ENCODE measurements at places on chromosomes 2 and 18.

GRCh38 chr2:229027353-229028105 is 243.6 kb downstream of the PID1 start:
- DNase-seq = no peak

DNA sequence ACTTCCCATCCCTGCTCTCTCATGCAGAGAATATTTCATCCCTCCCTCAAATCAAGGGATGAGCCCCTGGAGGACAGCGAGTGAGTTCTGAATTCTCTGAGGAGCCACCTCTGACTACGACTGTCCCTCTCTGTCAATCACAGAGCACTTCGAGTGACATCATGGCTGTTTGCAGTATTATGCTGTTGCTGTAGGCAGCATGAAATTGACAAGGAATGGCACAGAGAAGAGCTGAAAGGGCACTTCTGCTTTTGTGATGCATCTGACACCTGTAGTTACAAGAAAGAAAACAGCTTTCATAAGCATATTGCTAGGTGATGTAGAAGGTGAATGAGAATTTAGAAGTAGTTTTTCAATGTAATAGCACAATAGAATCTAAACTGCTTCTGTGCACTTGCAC is 166.9 kb downstream of the ARHGAP15 start:
- no peak for DNase-seq

- peak; percentile 31 for DNase-seq
These were observed 89.7 kb downstream of the LRP1B start for GRCh38 chr2:142041105-142041504.

DNA sequence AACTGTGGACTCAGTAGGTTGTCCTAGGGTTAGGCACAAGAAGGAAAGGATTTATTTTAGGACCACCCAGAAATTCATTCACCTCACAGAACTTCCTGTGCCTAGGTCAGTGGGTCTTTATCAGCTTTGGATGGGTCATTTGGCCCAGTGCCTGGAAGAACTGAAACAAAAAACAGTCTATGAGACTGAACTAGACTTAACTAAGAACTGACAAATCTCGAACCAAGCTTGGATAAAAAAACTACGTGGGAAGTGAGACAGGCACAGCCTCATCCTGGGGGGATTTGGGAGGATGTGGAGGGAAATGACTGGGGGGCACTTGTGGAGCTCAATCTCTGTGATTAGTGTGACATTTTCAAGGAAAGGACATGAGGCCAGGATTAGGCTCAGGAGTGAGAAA is 2.3 kb upstream of the OST4 start:
- no peak for DNase-seq

DNA sequence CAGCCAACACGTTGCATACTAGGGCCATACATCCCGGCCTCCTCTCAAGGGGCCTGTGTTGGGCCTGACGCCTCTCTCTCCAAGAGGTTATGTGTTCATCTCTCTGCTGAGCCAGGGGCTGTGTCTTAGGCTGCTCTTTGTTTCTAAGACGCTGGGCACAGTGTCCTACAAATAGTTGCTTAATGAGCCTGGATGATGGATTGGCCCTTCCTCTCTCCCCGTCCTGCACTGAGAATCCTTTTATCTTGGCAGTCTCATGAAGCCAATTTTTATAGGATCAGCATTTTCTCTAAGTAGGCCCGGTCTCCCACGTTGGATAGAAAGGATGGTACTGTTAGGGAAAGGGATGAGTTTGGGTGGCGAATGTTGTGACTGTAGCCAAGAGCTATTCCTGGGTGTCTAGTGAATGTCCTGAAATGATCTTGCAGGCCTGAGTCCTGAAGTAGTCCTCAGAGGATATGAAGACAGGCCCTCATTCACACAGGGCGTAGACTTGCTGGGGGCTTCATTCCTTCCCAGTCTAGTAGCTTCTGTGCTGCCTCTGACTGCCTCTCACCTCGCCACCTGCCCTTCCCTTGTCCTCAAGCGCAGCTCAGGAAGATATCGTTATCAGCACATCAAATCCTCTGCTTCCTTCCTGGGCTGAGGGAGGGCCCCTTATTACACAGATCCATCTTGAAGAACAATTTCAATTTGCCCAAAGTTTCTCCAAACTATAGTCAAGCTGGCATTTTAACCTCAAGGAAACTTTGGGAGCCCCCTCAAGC is 8.8 kb downstream of the LBH start:
- no peak for DNase-seq

DNA sequence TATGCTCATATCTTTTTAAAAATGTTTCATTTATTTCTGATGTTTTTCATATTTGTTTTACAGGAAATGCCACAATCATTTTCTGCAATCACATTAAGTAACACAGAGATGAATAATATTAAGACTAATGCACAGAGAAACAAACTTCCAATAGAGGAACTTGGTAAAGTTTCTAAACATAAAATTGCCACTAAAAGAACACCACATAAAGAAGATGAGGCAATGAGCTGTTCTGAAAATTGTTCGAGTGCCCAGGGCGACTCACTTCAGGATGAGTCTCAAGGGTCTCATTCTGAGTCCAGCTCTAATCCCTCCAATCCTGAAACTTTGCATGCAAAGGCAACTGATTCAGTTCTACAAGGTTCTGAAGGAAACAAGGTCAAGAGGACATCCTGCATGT is 70.4 kb downstream of the APLF start:
- no peak for DNase-seq

DNA sequence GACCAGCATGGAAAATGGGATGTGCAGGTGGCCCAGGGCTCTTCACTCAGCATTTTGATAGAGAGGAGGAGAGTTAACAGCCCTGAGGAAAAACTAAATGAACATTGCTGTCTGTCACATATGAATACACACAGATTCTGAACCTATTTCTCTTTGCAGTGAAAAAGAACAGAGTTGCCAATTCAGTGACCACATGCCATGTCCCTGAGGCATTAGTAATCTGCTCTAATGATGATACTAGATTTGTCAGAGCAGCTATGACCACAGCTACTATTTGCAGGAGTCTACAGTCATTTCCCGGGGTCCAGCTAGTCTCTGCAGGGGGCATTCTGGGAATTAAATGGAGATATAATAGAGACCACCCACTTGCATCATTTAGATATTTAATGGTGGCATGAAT is 267.6 kb downstream of the TMX3 start:
- peak; percentile 83 for DNase-seq

- DNase-seq = no peak
These were observed 494.1 kb upstream of the SLC39A10 start for GRCh38 chr2:195162918-195163317.

- DNase-seq = no peak
These were observed 207.5 kb upstream of the FBXO11 start for GRCh38 chr2:48113767-48114166.

DNA sequence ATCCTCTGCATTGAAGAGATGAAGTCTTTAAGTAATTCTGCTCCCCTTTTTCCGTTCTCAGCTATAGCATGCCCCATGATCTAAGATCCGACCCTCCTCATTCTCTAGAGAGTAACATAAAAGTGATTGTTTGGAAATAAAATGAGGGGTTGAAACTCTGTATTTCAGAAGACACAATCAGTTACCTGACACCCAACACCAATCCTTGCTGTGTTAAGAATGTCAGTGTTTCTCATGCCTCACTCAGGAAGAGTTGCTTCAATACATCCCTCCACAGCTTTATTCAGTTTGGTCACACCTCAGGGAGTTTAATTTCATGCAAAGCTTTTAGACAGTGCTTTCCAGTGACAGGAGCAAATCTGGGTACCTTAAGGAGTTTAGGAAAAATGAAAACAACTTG is 49.9 kb upstream of the RBBP8 start:
- no peak for DNase-seq

DNA sequence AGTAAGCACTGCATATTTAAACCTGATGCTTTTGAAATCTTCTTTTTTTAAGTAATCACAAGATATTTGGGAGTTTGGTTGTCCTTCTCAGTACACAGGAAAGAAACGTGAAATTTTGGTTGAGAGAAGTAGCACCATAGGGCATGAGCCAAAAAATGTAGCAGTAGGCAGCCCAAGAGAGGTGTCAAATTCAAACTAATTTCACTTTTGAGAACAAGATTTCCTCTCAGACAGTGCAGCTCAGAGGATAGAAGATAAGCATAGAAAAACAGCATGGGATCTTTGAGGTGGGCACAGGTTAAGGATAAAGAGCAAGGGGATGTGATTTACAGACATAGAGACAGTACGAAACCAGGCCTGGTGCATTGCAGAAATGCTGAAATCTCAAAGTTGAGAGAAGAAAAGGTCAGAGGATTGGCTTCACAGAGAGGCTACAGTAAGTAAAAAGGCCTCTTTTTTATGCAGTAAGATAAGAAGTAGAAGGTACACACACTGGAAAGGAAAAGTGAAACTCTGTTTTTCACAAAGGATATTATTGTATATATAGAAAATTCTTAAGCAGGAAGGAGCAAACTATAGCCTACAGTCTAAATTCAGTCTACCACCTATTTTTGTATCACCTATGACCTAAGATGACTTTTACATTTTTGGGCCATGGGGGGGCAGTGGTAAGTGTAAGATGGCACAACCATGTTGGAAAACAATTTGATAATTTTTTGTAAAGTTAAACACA is 89.8 kb downstream of the PKP4 start:
- no peak for DNase-seq

- DNase-seq = no peak
These were observed 216.4 kb downstream of the AGAP1 start for GRCh38 chr2:235709969-235710879.

DNA sequence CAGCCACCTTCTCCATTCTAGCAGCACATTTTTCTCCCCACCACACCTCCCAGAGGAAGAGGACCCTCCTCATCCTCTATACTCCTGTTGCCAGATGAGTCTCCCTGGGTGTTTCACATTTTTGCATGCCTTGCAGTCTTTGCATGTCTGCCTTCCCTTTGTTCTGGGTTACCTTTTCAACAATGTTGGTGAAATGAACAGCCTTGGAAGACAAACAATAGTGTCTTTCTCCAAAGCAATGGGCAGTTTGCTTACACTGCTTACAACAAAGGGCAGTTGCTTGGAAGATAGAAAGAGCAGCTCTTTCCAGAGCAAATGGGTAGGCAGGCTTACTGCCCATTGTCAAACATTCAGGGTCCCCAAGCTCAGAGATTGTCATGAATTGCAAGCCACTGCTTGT is 14.5 kb upstream of the SEH1L start:
- no peak for DNase-seq

DNA sequence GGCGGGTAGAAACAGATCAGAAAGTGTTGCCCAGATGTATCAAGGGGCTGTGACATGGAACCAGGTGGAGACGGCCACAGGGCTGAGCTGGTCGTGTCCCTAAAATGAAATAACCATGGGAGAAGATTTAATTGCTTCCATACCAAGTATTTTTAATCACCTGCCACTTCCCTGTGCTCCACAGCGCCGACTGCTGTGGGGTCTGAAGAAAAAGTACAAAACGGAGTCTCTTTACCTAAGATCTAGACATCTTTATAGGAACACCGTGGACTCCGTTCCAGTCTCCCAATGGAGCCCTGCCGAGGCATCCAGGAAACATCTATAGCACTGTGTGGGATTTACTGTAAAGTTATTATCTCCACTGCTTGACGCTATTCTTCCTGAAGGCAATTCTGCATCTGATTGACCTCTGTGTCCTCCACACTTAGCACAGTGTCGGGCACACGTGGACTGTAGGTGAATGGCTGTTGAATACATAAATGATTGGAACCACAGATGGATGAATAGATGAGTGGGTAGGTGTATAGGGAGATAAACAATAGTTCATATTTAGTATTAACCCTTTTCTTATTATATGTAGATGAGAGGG is 21.6 kb upstream of the GYPC start:
- peak; percentile 8 for DNase-seq

DNA sequence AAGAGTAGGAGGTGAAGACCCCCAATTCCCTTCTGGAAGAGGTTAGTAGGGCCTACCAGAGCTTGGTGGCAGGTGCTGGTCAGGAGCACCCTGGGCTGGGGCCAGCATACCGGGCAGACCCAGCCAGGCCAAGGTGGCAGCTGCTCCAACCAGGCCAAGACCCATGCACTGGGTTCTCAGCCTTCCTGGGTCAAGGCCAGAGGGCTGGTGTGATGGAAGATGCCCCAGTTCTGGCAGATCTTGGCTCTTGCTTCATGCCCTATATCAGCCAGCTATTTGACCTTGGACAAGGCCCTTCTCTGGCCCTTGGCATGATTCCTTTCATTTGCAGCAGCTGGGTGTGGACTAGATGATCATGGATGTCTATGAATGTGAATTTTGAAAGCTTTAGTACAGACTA is 57.7 kb downstream of the PRKCE start:
- no peak for DNase-seq

DNA sequence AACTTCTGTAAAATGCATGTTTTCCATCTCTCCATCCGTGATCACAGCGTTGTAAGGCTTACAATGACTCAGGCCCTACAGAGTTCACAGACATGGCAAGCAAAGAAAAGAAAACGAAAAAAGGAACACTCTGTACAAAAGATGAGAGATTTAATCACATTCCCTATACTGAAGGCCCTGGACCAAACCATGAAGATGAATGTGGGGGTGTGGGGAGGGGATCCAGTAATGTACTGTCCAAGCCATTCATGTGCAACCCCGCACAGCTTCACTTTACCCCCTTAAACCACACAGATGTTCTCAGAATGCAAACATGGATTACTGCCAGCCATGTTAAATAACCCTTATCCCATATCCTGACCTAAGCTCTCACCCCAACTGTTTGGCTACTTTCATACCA is 391.1 kb downstream of the NCKAP5 start:
- no peak for DNase-seq

- DNase-seq = no peak
These were observed 50.6 kb upstream of the FSIP2 start for GRCh38 chr2:185687967-185688366.

DNA sequence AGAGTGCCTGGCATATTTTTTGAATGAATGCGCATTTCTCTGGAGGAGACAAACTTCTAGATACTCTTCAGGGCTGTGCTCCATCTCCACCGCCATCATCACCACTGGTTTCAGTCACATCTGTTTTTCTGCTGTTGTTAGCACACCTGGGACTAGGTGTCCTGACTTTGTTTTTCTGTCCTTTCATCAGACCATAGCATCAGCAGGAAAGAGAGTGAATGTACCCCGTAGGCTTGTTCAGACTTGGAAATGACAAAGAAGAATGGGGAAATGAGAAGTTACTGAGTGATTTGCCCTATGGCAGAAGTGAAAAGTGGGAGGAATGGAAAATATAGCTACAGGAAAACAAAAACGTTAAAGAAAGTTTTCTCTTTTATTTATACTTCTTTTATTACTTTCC is 965.2 kb upstream of the FANCL start:
- no peak for DNase-seq

GRCh38 chr18:35497027-35497369 is 762 bp downstream of the INO80C start:
- DNase-seq = no peak

GRCh38 chr2:209788925-209789324 is 17.3 kb downstream of the UNC80 start:
- no peak for DNase-seq

DNA sequence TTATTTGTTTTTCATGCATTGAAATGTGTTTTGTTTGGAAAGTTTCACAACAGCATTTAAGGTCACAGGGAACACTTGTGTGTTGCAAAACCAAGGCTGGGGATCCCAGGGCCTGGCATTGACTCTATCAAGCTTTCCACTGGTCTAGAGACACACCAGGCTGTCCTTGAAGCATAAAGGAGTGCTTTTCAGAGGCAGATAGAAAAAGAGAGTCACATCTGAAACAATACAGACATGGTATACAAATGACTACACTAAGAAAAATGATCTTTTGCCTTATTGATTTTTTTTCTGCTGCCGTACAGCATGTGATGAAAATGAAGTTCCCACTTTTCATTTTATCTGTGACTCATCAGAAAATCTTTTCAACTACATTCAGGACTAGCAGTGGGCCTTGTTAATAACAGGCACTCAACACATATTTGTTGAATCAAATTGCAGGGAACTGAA is 61.9 kb upstream of the ZCCHC2 start:
- DNase-seq = no peak
